ENCODE measurements at places on chromosomes 2 and 18. TPM values are rescaled to one million over a fixed set of nuclear protein-coding genes. Genes with fewer than 3 reads are reported as not detected.

DNA sequence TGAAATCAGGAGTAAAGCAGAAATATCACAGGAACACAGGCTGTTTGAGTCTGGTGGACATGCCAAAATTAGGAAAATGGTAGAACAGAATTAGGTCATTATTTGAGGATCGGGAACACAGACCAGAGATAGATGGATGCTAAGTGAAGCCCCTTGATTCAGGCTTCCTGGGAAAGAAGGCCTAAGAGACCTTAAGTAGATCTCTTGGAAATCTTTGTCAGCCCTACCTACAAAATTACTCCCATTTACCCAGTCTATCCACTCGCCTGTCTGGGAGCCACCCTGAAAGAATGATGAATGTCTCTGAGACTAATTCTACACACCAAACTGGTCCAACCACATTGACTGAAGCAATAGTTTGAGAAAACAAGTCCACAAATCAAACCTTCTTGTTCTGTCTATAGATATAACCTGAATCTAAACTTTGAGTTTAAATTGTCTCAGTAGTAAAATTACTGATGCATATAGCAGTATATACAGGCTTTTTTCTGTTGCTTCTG, 36.6 kb upstream of the TANK start:
- DNase-seq, result no peak

The NCKAP5 gene
- total RNA-seq, result not detected

DNA sequence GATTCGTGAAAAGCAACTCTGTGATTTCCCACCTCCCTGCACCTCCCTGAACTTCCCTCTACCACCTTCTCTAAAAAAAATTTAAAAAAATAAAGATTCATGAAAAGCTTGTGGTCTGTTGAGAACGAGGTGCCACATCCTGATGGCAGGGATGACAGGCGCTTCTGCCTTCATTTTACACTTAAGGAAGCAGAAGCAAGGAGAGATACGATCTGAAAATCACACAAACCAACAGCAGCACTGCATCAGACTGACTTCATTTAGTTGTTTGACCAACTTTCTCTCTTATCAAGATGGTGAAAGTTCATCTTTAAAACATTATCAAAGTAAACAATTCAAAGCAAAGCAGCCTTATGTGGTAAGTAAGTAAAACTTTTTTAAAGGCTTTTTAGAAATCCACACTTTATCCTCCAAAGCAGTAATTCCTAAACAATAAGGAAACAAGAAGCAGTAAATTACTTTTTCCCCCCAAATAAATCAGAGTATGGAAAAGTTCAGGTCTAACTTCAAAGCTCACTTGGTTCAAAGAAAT, 15.5 kb downstream of the WDFY1 start:
- no peak for DNase-seq

DNA sequence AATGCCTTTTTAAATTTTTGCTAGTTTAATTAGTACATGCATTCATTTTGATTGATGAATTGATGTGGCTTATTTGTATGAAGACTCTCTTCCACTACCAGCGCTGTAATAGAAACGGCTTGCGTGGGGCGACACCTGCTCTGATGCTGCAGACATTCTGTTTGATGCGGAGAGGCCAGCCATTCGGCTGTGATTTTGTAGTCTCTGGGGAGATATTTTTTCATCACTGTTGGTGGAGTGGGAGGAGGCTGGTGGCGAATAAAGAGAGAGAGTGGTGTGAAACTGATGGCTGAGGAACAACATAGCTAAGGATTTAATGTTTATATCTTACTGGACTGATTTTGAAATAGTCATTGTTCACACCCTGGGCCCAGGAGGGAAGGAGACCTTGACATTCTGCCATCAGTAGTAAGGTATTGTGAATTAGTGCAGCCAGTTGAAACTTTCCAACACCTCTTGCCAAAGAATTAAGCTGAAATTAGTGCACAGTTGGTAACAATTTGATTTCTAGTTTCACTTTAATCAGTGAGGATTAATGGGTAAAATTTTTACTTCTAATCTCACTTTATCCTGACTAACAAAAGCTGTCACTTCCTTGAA, 224.1 kb downstream of the MTX2 start:
- no peak for DNase-seq

- no peak for DNase-seq
These were observed 552.0 kb upstream of the NRP2 start for GRCh38 chr2:205130111-205130829.

- no peak for DNase-seq
These were observed 86.2 kb upstream of the HAAO start for GRCh38 chr2:42878581-42878980.

Measured in activated naive CD4-positive, alpha-beta T cell treated with anti-CD3 and anti-CD28 coated beads, Interleukin-2, amount 50 U/mL, for 72 hours (primary cell).